Left ventricle myocardium inferior (tissue), 1 donor: ENCODE measurements at places on chromosomes 11 and 22.

DNA sequence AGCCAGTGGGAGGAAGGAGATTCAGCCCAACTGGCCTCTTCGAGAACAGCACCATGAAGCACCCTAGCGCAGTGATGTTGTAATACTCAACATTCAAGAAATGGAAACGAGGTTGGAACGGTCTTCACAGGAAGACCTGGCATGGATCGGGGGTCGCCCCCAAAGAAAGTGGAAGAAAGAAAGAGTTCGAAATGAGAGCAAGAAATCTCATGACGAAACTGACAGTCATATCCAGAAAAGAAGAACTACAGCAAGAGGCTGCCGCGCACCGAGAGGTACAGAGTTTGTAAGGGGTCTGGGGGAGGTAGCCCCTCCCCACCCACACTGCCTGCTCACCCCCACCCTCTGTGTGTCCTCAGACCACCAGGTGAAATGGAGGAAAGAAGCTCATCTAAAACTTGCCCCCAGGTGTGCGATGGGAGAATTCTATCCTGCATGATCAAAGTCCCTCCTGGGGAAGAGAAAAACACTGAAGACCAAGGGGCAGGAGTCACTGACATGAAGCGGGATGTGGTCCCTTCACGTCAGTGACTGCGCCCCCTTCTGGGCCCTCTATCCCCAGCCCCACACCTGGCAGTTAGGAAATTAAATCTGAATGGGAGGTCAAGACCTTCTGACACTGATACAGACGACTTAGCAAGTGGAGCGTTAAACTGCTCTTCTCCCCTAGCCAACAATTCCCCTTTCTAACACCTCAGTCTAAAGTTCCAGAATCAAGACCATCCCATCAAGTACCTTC, 52.9 kb upstream of the SPATA19 start:
- no peak for DNase-seq

- no peak for DNase-seq
These were observed 112.8 kb upstream of the C11orf87 start for GRCh38 chr11:109309153-109309552.

DNA sequence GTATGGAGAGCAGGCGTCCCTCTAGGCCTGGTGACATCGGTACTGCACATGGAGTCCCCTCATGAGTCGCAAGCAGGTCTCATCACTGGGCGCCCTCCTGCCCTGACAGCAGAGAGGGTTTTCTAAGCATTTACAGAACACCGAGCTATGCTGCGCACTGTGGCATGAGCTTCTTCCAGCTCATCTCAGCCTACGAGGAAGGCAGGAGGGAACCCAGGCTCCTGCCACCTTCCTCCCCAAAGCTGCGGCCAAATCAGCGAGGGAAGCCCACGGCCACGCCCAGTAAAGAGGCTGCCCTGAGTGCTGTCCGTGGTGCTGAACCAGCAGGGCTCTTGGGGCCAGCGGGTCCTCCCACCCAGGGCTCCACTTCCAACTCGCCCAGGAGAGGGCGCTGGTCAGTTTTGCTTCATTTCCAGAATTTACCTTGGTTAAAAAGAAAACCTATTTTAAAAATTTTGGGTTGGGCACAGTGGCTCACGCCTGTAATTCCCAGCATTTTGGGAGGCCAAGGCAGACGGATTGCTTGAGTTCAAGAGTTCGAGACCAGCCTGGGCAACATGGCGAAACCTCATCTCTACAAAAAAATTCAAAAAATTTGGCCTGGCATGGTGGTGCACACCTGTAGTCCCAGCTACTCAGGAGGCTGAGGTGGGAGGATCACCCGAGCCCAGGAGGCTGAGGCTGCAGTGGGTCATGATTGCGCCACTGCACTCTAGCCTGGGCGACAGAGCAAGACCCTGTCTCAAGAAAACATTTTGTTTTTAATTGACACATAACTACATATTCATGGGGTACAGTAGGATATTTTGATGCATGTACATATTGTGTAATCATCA, 34.2 kb downstream of the PHF21B start:
- peak; percentile 70 for DNase-seq

DNA sequence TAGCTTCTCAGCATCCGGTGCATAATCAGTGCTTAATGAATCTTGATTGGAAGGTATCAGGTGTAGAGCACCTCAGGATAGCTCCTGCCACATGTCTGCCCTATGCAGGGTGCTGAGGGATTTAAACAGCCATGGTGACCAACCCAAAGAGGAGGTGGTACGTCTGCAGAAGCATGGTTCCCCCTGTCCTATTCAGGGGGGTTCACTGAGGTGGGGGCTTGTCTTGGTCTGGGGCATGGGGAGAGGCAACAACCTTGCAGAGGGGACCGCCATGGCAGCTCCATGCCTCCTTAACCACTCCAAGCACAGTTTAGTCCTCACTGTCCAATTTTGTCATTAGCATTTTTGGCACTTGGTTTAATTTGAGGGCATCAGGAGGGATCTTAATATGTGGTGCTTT, 24.9 kb downstream of the UBE2L3 start:
- DNase-seq = no peak

DNA sequence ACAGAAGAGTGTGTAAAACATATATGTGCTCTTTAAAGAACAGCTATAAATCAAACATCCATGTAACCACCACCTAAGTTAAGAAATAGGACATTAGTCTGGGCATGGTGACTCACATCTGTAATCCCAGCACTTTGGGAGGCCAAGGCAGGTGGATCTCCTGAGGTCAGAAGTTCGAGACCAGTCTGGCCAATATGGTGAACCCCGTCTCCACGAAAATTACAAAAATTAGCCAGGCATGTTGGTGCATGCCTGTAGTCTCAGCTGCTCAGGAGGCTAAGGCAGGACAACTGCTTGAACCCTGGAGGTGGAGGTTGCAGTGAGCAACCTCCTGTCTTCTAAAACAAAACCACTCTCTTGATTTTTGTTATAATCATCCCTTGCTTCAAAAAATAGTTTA, 103.3 kb downstream of the LRRC32 start:
- DNase-seq = no peak

DNA sequence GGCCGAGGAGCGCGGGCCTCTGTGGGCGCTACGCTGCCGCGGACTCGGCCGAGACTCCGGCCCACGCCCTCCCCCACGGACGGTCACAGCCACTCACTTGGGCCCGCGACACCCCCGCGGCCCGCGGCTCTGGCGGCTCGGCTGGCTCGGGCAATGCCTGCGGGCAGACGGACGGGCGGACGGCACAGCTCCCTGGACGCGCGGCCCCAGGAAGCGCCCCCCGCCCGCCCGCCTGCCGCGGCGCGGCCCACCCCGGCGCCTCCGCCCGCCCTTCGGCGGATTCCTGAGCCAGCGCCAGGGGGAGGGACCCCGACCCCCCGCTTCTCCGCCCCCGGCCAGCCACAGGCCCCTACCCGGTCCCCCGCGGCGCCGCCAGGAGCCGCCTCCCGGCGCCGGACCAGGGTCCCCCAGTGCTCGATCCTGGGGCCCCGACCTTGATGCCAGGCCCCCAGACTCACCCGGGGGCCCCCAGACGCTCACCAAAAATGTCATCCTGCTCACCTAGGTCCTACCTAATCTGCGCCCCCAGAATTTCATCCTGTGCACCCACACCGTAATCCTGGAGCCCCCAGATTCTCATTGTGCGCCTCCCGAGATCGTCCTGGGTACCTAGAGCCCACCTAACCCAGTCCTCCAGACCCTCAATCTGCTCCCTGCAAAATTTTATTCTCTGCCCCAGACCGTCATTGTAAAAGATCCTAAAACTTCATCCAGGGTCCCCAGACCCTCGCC, at the start of gene EFEMP2:
Gene EFEMP2, minus strand, starts transcription at position 215 of the 732 bp plus-strand sequence. CDS start 446 bp downstream, outside the sequence.
- peak; percentile 61 for DNase-seq

- DNase-seq = peak; percentile 19
These were observed 65.1 kb upstream of the LRRC55 start for GRCh38 chr11:57116654-57117053.

GRCh38 chr11:119573858-119574257, 150.9 kb upstream of the THY1 start:
- no peak for DNase-seq
